ENCODE measurements at places on chromosomes 5 and 9.

DNA sequence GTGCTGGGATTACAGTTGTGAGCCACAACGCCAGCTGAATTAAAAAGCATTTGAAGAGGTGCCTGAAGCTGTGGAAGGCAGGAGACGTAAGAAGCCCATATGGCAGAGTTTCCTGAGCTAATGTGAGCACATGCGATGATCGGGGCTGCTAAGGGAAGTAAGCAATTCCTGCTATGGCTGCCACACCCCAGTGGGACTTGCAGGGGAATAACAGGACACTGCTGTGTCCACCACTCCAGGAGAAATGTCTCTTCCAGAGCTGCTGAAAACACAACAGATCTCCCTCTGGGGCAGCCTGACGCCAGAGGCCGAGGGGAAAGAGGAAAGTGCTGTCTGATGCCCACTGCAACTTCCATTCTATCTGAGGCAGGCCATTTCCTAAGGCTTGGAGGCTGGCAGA lies 46.2 kb upstream of the ANKRD55 start:
- no peak for DNase-seq

DNA sequence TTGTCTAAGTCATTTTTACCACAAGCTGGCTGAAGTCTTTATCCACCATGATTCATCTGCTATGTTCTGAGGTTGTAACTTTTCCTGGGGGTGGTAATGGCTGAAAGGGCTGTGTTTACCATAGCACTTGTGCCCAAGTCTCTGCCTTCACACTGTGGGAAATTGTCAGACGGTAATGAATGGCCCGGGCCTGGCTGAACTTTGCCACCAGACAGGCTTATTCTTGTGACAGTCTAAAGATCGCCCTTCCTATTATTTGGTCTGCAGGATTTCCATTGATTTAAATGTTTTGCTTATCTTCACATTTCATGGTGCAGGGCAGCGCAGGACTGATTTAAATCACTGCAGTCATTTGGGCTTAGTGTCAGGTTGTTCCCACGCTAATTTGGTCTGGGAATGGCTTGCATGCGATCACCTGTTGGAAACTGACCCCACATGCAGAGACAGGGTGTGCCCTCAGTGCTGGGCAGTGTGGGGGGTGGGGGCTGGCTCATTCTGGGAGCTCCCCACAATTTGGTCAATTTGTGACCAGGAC lies 109.3 kb upstream of the ICE1 start:
- no peak for DNase-seq

GRCh38 chr5:31417512-31417911 lies 114.4 kb downstream of the DROSHA start:
- no peak for DNase-seq

- DNase-seq, result no peak
These were observed 165.0 kb upstream of the GPR151 start for GRCh38 chr5:146680846-146681584.

DNA sequence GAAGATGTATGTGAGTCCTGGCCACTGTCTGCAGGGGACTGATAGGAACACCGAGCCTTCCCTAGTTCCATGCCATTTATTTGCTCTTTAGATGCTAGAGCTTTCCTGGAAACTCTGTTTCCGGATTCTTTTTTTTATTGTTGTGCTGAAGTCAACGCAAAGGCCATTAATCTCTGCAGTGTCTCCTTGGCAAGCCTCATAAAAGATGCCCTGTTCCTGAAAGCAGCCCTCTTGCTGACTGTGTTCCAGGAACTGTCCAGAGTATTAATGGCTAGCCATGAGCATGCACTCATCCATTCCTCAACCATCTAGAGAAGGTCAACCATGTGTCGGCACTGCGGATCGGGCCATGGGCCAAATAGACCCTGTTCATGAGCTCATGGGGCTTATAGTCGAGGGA lies 42.9 kb upstream of the SMAD5 start:
- no peak for DNase-seq

- peak; percentile 72 for DNase-seq
These were observed 7.4 kb upstream of the PPP3R2 start for GRCh38 chr9:101601904-101602765.

DNA sequence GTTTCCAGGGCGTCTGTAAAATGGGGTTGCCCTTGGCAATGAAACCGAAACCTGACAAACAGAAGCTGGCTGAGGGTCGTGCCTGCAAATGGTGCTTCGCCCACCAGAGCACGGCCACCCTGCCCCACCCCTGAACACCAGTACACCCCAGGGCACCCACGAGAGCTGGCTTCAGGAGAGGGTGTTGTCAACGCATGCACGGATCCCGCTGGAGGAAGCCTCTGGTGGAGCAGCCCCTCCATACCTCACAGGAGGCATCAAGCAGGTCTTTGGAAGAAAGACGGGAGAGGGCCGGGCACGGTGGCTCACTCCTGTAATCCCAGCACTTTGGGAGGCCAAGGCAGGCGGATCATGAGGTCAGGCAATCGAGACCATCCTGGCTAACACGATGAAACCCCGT lies 8.6 kb downstream of the SLC6A3 start:
- no peak for DNase-seq

DNA sequence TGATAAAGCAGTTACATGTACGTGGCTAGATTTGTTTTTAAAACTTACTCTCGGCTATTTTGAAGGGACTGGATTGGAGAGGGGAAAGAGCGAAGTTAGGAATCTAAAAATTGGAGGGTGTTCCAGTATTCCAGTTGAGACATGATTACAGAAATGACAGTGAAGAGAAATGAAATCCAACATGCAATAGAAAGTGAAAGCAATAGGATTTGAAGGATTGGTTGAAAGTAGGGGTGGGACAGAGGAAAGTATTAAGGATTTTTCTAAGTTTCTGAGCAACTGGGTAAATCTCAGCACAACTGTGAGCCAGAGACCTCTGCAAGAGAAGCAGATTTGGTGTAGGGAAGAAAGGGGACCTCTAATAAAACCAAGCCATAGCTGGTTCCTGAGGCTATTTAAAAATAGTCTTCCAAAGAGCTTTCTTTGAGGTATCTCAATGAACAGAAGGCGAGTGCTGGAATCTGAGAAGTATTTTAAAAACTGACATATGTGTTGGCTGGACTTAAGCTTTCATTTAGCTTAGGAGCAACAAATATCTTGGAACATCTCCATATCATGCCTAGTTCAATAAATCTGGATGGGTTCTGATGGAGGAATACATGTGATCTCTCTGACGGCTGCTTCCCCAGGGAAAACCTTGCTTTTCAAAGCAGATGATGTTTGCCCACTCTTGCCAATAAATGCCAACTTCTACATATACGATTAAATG lies 110.4 kb upstream of the IFNK start:
- no peak for DNase-seq

GRCh38 chr5:59342181-59342580 lies 551.3 kb downstream of the PDE4D start:
- no peak for DNase-seq

GRCh38 chr5:158261674-158262367 lies 402.9 kb upstream of the CLINT1 start:
- peak; percentile 21 for DNase-seq

DNA sequence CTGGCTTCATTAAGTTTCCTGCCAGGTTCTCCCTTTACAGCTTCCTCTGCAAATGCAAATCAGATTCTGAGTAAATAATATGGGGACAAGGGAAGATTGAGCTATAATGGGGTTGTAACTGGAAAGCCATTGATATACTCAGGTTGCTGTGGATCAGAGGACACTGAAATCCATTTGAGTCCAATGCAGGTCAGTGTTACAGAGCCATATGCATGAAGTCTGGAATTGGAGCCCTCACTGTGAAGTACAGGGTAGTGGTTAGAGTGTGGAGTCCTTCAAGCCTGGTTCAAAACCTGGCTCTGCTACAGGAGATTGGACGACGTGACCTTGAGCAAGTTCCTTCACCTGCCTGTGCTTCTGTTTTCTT lies 48.7 kb downstream of the TIMD4 start:
- DNase-seq, result no peak

DNA sequence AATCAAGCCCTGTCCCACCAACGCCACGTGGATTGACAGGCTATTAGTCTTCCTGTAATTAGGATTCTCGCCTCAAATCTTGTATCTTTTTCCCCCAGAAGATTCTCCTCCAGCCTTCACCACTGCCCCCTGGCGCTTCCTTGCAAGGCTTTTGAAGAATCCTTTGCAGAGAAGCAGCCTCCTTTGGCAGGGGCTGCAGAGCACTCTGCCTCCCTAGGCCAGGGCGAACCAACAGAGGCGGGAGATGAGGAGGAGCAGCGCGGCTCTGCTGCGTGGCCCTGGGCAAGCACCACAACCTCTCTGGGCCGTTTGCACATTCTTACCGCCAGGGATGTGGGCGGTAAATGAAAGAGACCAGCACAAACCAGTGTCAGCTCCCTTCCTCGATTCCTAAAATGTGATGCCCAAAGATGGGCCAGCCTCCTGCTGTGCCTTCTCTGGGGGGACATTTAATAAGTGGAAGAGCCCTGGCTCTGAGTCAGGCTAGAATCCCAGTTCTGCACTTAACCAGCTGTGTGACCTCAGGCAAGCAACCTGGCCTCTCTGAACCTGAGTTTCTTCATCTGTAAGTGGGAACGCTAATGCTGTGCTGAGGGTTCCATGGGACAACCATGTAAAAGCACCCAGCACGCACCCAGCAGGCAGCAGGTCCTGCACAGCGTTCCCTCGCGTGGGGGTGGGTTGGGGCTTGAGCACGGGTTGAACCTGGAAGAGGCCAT lies 128.6 kb downstream of the KCNIP1 start:
- peak; percentile 26 for DNase-seq

GRCh38 chr9:70411930-70412831 lies 2.3 kb downstream of the KLF9 start:
- peak; percentile 76 for DNase-seq

DNA sequence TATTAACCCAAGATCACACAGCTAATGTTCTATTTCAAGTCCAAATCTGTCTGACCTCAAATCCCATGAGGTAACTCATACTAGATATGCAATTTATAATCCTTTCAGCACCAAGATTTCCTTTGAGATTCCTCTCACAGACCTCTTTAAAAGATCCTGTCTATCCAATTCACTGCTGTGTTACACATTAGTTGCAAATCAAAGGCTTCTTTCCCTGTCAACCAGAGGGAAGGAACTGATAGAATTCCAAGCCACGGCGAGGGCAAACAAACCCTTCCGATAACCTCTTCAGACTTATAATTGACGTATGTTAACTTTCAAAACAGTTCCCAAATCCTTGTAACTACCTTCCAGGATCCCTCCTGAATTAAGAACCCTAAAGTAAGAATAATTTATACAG lies 168.9 kb downstream of the DRD1 start:
- DNase-seq, result no peak

- peak; percentile 37 for DNase-seq
These were observed 94.5 kb downstream of the PDE4D start for GRCh38 chr5:59798862-59799667.

- no peak for DNase-seq
These were observed 400.1 kb downstream of the PTPRD start for GRCh38 chr9:10212702-10213101.

DNA sequence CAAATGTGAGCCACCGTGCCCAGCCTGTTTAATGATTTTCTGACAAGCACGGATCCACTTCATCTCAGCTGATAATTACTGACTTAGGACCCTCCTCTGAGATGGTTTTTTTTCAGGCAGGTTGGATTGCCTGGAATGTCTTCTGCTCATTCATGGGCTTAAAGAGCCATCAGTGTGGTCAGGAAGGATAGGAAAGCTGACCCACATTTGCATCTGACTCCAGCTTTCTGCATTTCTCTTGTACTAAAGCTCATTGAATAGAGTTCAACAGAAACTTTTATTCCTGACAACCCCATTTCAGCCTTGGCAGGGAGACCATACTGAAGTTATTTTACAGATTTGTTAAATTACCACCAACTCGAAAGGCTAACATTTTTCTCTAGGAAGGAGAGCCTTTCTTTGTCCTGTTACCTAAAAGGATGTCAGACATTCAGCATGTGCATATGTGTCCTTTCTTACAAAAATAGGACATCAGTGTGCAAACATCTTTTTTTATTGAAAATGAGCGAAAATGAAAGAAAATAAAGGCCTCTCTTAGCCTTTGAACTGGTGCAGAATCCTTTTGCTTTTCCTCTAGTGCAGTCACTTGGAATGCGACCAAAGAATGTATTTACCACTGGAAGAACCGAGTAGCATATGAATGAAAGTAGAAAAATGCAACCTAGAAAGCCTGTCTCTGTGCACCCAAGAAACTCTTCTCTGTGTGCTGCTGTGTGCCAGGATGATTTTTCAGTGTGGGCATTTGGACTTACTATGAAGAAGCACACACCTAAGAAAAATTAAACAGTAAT lies 26.6 kb downstream of the ADCY2 start:
- no peak for DNase-seq

DNA sequence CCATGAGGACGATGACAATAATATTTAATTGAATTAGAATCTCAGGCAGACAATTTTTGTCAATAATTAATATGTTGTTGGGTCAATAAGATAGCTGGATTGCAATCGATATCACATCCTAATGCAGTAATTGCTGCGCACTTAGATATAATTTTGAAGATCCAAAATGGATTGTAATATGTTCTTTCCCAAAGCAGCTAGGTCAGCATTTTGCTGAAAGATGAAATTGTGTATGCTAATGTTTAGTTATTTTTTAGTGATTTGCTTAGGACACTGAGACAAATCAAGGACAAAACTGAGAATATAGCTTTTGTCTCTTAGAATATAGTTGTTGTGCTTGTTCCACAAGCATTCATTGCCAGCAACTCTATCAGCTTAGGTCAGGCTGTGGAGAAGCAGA lies 389.9 kb downstream of the MTRR start:
- DNase-seq, result no peak

GRCh38 chr9:120874226-120875194 lies 2.5 kb downstream of the PHF19 start:
- no peak for DNase-seq

DNA sequence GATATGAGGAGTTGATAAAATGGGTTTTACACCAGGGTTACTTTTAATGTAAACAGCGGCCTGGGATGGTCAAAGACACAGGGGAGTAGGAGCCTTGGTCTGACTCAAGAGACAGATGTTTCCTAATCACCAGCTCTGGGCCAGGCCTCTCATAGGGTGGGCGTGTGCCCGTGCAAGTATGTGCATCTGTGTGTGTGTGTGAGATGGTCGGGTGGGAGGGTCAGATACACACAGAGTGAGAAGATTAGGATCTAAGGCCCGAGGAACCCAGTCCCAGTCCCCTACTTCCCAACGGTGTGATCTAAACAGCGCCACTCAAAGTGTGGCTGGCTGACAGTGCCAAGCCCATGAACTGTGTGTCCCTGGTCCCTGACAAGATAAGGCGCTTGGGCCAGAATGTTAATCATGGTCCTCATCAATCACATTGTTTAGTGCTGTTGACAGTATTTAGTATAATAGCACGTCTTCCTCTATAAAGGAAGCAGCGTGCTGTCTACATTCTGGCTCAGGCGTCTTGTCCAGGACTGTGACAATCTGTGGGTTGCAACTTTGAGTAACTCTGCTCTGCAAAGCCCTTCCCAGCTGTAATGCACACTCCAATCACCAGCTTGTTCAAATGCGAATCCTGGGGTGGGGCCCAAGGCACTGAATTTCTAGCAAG lies 173.7 kb downstream of the DAB2IP start:
- DNase-seq, result no peak

Data from MCF 10A (cell line).